ENCODE measurements at places on chromosomes 11 and 22. TPM values are rescaled to one million over a fixed set of nuclear protein-coding genes. Genes with fewer than 3 reads are reported as not detected.

F2 gene
- total RNA-seq = not detected

LRRC75B gene
- total RNA-seq = 18.1 TPM

DNA sequence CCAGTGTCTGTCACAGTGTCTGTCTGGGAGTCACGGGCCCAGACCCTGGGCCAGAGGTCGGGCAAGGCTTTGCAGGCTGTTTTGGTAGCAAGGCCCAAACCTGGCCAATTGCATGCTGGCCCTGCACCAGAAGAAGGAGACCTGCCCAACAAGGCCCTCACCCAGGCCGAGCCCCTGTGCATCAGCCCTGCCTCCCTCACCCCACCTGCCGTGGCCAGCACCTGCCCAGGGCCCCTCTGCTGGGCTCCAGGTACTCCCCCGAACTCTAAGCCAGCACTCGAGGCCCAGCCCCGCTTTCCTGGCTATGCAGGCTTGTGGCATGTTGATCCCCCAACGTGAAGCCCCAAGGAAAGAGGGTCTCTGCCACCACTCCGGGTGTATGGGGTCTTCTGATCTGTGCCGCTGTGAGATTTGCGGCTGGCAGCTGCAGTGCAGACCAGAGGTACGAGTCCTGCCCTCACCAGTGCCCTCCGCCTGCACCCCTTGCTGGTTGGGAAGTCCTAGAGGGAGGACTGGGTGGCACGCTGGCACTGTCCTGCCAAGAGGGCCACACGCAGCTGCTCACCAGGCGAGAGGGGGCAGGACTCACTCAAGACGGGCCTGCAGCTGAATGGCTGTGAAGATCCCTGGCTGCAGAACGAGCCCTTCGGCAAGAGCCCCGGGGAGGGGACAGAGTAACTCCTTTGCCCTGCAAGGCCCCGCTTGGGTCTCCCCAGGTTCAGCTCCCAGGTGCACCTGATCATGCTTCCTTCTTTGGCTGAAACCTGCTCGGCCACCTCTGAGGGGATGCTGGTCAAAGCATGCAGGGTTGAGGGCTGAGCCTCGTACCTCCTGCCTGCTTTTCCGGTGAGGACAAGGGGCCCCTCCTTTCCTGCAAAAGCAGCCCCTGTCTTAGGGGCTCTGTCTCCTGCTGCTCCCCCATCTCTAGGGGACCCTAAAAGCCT, 6.7 kb upstream of the SEPTIN5 start:
- DNase-seq = peak; percentile 28

DNA sequence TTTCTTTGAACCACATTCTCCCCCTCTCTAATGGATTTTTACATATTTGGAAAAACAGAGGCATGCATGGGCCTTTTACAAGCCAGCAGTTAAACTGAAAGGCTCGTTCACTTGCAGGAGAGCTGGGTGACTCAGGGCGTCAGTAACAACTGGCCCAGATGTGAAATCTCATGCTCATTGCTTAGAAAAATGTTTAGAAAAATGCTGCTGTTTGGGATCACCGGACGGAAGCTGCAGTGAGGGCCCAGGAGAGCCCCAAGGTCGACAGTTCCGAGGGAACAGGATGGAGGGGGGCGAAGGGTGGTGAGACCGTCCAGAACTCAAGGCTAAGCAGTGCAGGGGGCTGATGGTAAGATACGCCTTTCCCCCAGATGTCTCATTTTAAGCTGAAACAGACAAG, 41.7 kb upstream of the SMTN start:
- DNase-seq = no peak

DNA sequence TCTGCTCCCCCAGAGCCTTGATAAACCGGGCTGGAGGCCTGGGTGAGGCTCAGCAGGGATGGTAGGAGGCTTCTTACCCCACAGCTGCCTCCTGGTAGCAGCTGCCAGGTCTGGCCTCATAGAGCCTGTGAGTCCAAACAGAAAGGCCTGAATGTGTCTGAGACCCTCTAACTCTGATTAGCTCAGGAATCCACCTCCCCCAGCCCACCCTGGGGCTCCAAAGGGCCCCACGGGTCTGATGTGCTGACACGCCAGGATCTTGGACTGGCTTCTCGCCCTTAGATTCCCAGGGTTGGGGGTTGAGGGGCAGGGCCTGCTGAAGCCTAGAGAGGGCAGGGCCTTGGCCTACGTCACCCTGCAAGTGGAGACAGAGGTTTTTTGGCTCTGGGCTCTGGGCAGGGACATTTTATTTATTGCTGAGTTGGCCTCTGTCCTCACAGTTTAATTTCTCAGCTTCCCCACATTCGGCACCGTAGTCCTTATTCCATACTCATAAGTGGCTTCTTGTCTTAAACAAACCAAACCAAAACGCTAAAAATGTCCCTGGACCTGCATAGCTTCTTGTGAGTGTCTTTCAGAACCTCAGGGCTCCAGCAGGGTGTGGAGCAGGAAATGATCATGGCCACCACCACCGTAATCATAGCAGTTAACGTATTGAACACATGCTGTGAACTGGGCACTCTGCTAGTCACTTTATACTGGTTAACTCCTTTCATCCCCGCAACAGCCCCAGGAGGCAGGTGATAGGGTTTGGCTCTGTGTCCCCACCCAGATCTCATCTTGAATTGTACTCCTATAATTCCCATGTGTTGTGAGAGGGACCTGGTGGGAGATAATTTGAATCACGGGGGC, 25.1 kb downstream of the KIAA1671 start:
- no peak for DNase-seq

MMP8 gene
- not detected for total RNA-seq

- no peak for DNase-seq
Observed at GRCh38 chr11:64260147-64260708, 8.9 kb downstream of the PLCB3 start.

B3GAT1 gene
- total RNA-seq = 29.3 TPM

- DNase-seq = no peak
Observed at GRCh38 chr11:83041126-83041525, 30.6 kb downstream of the RAB30 start.

Measured in H9 (cell line).